Activated CD8-positive, alpha-beta memory T cell treated with anti-CD3 and anti-CD28 coated beads for 1 hour (primary cell): ENCODE measurements at places on chromosomes 7 and 10.

DNA sequence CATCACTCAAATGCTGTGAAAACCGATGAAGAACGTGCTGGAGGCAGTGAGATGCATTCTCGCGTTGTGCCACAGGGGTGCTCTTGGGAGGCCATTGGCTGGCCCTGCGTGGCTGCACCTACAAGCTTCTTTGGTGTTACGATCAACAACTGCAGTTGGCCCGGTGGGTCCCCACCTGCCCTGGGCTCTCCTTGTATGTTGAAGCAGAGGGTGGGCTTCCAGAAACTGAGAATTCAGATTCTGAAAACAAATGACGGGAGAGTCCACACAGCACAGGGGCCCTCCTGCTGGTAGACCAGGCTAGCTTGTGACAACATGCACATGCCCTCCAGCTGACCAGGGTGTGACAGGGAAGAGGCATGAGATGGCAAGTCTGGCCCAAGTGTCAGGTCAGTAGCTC is 23.7 kb upstream of the DDC start:
- no peak for DNase-seq

DNA sequence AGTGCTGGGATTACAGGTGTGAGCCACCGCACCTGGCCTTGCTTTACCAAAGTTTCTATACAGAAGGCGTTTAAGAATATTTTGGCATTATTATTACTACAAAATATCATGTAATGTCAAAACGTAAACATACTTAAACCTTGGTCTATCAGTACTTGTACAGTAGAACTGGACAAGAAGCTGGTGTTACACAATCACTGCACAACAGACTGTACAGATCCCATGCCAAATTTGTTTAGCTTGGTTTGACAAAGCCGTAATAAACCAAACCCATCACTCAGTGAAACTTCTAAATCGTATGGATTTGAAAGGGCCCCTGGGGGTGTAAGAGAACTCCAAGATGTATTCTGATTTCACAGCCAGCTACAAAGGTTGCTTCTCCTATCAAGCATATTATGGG is 51.8 kb upstream of the RHEB start:
- no peak for DNase-seq

- no peak for DNase-seq
Observed at GRCh38 chr7:134078991-134079390, 48.1 kb upstream of the LRGUK start.

DNA sequence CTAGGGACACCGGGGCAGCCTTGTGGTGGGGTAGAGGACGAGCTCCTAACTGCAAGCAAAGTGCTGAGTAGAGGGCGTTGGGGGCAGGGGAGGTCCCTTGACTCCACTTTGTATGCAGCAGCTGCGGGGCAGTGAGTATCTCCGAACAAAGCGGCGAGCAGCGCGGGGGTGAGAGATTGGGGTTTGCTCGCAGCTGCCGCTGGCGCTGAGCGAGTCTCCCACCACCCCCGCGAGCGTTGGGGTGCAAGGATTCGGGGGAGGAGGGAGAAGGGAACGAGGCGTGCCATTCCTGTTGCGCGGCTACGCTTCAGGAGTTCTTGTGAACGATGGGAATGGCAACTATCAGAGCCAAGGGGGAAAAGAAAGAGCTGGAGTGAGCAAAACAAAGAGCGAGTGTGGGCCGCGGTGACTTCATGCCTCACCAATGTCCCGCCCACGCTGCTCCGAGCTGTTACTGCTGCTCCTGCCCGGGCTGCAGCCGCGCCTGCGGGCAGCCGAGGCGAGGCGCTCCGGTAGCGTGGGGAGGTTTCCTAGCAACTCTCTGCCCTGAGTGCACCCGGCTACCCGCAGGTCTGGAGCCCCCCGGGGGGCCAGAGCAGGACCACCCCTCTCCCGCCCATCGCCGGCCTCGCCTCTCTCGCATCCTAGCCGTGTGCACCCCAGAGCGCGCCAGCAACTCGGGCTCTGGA is at the start of gene ITGB8:
TSS of gene ITGB8 (plus strand) at position 662 of the 689 bp plus-strand sequence. CDS start 907 bp downstream, outside the sequence.
- DNase-seq = no peak

DNA sequence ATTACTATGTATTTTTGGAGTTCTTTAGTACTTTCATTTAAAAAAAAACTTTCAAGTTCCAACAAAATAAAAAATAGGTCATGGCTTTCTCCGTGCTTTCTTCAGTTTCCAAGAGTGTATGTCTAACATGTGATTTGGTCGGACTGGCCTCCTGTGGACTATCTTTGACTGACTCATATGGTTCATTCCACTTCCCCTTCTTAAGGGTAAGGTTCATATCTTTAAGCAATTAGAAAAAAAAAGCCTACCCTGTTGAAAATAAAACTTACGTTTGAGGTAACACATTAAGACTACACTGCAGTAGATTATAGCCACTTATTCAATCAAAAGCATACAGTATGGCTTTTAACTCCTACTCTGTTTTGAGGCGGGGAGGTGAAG is 112.8 kb upstream of the AHR start:
- DNase-seq = no peak

DNA sequence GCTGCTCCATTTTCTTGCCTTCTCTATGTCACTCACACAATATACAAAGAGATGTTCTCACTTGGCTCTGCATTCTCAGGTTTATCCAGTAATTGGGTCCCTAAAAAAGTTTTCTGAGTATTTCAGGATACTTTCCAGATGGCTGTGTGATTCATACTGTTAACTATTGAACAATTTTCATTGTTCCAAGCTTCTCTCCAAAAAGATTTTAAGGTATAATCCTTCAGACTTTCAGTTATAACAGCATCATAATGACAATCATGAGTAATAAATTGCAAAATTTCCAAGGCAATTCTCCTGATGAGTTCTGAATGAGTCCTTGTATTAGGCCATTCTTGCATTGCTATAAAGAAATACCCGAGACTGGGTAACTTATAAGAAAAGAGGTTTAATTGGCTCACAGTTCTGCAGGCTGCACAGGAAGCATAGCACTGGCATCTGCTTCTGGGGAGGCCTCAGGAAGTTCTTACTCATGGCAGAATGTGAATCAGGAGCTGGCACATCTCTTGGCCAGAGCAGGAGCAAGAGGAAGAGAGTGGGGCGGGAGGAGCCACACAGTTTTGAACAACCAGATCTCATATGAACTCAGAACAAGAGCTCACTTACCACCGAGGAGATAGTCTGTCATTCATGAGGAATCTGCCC is 148.1 kb downstream of the SLC16A9 start:
- DNase-seq = no peak

GRCh38 chr10:132346806-132347205 is 14.8 kb downstream of the LRRC27 start:
- no peak for DNase-seq

- no peak for DNase-seq
Observed at GRCh38 chr10:114313866-114314265, 74.8 kb downstream of the VWA2 start.

GRCh38 chr10:22437620-22438588 is 92.6 kb downstream of the SPAG6 start:
- no peak for DNase-seq

- no peak for DNase-seq
Observed at GRCh38 chr7:20219446-20220292, 2.5 kb upstream of the MACC1 start.

- DNase-seq = no peak
Observed at GRCh38 chr10:94213980-94214379, 148.8 kb downstream of the NOC3L start.

- no peak for DNase-seq
Observed at GRCh38 chr10:47206449-47207280, 93.3 kb upstream of the GDF10 start.

DNA sequence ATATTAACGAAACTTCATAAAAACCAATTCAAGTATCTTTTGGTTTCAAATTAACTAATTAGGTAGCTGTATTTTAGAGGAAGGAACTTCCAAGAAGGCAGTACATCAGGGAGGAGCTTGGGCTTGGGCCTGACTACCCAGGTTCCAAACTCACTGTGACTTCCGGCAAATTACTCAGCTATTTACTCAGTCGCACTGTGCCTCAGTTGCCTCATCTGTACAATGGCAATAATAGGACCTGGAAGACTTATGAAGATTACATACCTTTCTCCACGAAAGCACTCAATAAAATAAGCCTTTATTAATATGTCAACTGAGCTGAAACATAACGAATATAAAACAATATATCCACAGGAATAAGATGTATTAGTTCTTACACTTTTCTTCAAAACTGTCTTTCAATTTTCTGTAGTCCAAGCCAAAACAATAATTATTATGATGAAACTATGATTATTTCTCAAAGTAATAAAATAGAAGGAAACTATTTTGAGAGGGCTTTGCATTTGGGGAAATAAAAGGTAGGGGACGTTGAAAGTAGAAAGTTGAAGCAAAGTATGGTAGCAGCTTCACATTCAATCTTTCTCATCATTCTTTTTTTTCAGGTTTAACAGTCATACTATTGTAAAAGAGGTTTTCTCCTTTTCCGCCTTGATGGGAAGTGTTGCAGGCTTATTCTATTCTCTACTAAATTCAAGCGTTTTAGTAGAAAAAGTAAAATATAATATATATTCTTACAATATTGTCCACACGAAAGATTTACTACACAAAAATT is 10.5 kb upstream of the EBLN1 start:
- DNase-seq = no peak

DNA sequence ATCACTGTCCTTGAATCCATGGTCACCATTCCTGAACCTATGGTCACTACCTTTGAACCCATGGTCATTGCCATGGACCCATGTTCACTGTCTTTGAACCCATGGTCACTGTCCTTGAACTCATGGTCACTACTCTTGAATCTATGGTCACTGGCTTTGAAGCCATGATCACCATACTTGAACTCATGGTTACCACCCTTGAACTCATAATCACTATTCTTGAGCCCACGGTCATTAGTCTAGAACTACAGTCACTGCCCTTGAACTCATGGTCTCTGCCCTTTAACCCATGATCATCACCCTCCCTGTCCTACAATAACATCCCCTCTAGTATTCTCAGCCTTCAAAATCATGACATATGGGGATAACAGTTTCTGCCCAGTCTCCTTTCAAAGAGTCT is 270.5 kb downstream of the CXCL12 start:
- no peak for DNase-seq

DNA sequence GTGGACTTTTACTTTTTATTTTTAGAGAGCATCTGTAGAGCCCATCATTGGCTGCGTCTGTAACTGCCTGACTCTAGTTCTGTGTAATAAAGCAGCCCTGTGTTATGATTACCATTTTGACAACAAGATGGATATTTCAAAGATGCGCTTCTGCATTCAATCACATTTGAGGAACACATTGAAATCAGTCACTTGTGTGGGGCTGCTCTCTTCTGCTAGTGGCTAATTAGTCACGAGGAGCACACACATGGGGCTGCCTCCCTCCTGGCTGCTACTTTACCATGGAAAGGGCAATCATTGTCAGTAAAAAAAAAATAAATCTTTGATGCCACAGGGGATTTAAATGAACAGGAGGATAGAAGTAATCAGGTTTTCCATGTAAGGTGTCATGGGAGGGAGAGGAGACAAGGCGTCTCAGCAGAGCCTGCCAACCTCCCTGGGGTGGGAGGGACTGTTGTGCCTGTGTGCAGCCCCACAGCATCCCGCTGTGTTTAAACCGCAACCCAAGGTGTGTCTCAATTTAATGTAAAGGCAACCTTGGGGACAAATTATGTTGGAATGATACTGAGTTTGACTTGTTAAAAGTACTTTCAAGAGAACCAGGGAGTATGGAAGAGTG is 205.2 kb upstream of the COBL start:
- DNase-seq = no peak

DNA sequence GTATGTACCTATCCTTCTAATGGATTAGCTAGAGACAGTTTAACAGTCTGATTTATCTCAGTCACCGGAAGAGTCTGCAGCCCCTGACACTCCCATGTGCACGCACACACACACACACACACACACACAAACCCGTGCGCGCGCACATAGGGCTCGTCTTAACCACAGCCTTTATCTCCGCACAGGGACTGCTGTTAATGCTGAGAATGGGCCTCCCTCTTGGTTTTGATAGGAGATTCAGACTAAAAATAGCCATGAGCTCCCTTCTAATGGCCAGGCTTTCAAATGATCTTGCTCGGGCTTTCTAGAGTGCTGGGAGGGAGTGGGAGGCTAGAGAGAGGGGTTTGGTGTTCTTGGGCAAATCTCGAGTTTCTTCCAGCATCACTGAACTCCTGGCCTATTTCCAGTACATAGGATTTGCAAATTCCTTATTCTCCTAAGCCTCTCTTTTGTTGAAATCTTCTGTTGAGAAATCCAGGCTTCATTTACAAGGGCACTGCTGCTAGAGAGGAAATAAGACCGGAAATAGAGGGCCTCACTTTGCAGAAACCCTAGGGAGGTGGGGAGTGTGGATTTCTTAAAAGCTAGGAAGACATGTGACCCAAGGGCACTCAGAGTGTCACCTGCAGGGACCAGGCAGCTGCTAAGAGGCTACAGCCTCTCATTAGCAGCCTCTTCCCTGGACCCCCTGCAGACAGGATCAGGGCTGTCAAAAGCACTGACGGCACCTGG is 2.4 kb downstream of the TMEM72 start:
- DNase-seq = no peak

GRCh38 chr7:117479225-117480054 is at the start of gene CFTR:
Gene CFTR (plus strand): TSS chr7:117480025. CDS start chr7:117480095, 70 bp downstream.
- no peak for DNase-seq

GRCh38 chr10:132937861-132938260 is 4.5 kb downstream of the CFAP46 start:
- no peak for DNase-seq

GRCh38 chr10:131576341-131577177 is 265.0 kb upstream of the TCERG1L start:
- DNase-seq = no peak

DNA sequence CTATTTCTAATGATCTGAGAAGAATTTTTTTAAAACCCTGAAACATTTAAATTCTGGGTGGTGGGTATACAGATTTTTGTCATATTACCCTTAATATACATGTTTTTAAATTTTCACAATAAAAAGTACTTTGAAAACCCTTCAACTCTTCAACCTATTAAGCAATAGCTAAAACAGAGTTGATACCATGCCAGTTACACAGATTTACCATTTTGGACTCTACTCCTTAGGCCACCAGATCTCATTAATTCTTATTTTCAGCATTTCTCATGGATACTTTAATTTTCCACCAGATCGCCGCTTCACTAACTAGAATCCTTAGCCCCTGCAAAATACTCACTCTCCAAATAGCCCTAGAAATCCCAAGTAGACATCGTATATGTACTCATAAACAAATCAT is 12.7 kb upstream of the COL28A1 start:
- no peak for DNase-seq

GRCh38 chr10:3051692-3052091 is 15.7 kb upstream of the PFKP start:
- DNase-seq = no peak

GRCh38 chr10:49602380-49603023 is 7.6 kb upstream of the SLC18A3 start:
- no peak for DNase-seq
